NCI-H1048 (cell line): ENCODE measurements at places on chromosomes 12 and 14.

DNA sequence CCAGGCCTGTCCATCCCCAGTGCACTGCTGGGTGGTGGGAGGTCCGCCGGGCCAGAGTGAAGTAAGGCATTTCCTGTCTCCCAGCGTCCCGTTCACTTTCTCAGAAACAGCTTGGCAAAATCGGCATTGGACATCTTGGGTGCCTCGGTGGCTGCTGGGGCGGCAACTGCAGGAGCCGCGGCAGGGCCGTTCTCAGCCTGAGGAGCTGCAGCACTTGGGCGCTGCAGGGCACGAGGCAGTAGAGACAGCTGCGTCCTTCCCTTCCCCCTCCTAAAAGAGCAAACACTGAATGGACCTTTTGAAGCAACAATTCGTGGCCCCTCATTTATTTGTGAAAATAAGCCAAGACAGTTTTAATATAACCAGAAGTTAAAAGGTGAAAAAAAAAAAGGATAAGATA lies 8.3 kb downstream of the FICD start:
- no peak for DNase-seq

DNA sequence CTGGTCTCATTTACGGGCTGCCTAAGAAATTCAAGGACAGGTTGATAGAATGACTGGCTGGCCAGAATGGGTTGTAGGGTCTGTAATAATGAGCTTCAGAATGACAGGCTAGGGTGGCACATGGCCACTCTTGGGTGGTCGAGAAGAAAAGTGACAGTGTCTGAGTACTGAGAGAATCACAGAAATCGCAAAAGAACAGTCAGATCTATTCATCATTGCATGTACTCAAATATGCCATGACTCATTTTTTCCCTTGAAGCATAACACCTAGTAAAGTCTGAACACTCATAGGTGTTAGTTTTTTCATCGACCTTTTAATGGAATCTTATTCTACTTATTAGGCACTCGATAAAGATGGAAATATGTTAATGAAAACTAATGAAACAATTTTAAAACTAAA lies 37.8 kb upstream of the SEL1L start:
- no peak for DNase-seq

DNA sequence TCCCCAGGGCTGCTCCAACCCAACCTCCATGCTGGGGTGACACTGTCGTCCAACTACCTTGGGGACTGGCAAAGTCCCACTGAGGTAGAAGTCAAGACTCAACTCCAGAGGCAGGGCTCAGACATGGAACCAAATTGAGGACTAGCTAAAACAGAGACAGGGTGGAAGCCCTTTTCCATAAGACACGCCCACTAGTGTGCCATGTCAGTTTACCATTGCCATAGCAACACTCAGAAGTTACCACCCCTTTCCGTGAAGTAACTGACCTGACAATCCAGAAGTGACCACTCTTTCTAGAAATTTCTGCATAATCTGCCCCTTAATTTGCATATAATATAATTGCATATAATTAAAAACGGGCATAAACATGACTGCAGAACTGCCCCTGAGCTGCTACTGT lies 409.6 kb downstream of the MED13L start:
- no peak for DNase-seq

- DNase-seq, result no peak
Observed at GRCh38 chr12:116245189-116245588, 32.3 kb downstream of the MED13L start.

- no peak for DNase-seq
Observed at GRCh38 chr14:74176400-74176793, 62.9 kb upstream of the VSX2 start.

DNA sequence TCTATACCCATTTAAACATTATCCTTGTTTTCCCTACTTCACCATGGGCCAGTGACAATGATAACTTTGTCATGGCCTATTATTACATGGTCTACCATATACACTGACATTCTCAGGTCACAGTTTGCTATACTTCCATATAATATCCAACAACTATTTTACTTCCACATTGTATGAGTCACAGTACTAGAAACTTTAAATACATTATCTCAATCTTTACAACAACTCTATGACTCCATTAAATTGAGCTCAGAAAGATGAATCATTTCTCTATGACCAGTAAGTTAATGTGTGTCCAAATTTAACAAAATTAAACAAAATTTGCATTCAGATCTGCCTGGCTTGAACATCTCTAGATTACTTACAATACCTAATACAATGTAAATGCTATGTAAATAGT lies 93.9 kb downstream of the PLEKHG7 start:
- no peak for DNase-seq

DNA sequence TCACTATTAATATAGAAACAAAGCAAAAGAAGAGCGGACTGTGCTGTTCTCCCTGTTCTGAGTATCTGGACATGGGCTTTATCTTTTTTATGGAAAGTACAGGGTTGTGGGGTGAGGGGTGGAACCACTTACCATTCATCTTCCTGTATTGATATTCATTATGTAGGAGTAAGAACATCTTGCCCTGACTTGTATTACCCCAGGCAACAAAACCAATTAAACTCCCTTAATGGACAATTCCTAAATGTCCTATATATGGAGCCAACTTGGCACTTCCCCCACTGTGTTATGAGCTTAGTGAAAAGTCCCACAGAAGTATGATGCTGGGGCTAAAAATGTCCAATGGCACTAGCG lies 139.9 kb upstream of the KRR1 start:
- no peak for DNase-seq

DNA sequence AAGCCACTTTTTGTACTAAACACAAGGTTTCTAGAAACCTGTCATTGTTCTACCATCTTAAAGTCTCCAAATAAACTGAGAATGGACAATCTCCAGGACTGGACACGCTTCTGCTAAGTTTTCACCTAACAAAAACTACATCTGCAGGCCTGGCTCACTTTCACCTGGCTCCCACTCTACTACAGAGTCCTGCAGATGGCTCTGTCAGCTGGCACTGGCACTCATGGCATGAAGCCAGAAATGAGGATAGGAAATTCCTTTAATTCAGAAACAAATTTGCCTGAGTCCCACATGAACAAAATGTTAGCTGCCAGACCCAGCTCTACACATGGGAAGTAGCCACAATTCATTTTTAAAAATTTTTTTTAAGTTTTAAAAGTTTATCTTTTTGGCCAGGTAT lies 42.1 kb downstream of the STXBP6 start:
- DNase-seq, result no peak

GRCh38 chr12:94329366-94329765 lies 130.3 kb downstream of the CEP83 start:
- DNase-seq, result no peak

DNA sequence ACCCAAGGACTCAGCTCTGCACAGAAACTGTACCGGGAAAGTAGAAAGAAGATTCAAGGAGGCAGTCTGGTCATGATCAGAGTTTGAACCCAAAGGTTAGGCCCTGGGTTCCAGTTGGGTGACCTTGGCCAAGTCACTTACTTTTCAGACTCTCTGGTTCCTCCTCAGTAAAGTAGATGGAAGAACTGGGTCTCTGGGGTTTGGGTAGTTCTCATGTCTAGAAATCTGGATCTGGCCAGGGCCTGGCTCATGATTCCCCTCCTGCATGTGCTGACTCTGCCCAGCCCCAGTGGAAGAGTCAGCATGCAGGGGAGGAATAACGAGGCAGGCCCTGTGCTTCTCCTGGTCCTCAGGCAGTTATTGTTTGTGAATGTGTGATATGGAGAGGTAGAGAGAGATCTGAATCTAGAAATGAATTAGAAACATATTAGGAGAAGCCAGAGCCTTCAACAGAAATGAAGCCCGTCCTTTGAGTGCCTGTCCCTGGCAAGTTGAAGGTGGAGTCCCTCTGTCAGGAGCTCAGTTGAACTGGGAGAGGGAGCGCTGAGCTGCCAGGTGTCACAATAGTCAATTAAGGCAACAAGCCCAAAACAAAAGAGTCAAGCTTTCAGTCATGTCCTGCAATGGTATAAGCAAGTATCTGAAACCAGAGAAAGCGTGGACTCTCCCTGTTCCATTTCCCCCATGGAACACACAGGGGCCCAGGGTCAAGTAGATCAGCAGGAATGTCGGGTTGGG lies 131.3 kb upstream of the HIF1A start:
- no peak for DNase-seq

DNA sequence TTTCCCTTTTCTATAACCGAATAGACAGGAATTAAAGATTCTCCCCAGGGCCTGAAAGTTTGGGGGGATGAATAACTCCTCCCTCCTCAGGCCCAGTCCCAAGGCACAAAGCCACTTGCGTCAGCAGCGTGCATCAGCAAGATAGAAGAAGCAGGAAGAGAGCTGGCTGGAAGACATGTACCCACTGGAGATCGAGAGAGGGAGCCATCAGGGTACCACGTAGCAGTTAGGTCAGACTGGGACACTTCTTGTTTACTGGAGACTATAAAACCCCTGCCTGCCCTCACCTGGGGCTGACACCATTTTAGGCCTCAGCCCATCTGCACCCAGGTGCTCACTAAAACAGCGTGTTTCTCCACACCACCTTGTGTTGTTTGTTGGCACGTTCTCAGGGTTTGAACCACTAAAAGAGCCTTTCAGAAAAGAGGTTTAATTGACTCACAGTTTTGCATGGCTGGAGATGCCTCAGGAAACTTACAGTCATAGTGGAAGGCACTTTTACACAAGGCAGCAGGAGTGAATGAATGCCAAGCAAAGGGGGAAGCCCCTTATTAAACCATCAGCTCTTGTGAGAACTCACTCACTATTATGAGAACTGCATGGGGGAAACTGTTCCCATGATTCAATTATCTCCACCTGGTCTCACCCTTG lies 93.2 kb downstream of the TMTC3 start:
- no peak for DNase-seq

- DNase-seq, result no peak
Observed at GRCh38 chr12:115306380-115306779, 622.4 kb upstream of the TBX3 start.
